D721Med (cell line): ENCODE measurements at places on chromosomes 3 and 15.
A peak's percentile ranks its signal among the peaks of the same experiment; 100 is the strongest.

GRCh38 chr3:67416703-67417102 lies 237.7 kb downstream of the SUCLG2 start:
- no peak for DNase-seq

GRCh38 chr15:70099967-70100473 lies 2.3 kb upstream of the TLE3 start:
- no peak for DNase-seq

GRCh38 chr3:9955067-9955502 lies 2.9 kb upstream of the PRRT3 start:
- DNase-seq = no peak

GRCh38 chr3:37571269-37571668 lies 290.4 kb upstream of the CTDSPL start:
- DNase-seq = no peak

GRCh38 chr3:60931452-60931851 lies 319.8 kb downstream of the FHIT start:
- no peak for DNase-seq

DNA sequence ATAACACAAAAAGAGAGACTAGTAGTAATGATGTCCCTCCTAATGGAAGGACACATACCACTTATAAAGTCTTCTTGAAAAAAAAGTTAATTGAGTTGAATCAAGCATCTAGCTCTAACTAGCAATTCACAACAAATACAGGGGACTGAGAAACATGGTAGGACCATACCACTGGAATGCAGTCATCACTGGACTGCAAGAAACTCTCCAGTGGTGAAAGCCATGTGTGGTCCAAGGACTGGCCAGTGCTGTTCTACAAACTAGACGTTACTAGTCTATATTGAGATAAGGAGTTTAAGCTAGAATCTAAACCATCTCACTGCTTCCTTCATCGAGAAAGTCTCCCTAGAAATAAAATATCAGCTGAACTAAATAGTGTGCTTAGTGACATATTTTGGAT lies 16.7 kb downstream of the FBN1 start:
- DNase-seq = no peak

DNA sequence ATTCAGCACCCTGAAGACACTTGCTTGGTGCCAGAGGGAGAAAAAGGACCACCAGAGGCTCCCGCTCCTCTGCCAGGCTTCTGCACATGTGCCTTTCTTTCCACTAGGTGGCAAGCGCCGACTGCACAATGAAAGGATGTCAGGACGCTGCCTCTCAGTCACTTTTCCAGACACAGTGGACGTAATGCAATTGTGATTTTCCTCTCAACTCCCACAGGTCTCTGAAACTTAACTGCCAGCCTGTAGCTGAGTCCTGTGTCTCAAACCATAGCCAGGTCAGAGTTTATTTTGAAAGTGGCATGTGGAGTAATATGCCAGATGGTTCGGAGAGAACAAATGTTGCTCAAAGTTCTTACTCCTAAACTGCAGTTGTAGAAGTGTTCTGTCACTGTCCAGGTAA lies 162.9 kb downstream of the ITPR1 start:
- peak; percentile 44 for DNase-seq

DNA sequence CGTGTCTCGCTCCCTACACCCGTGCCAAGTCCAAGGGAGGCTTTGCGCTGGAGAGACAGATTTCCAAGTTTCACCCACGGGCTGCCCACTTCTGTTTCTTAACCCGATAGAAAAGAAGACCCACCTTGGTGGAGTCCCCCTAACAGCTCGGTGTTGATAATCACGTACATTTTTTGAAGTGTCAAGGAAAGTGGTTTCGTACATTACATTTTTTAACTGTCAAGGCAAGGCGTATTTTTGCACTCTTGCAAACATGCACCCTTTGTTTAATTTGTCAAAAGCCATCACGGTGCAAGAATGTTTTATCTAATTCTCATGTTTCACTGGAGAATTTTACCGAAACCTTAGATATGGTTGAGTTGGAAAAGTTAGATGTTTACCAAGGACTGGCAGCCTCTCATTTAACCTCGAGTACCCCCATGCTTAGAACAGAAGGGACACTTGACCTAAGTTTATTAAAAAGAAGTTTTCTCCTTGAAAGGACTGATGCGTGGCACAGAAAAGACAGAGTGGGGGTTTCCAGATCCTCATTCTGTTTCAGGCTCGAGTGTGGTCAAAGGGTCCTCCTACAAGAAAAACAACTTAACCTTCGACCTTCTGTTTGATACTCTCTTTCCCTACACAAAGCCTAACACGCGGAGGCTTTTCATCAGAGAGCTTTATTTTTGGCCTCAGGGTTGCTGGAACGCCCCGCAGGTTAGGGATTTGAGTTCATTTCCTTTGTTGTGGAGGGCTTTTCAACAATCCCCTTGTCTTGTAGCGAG lies 882 bp downstream of the GXYLT2 start:
- DNase-seq = no peak

DNA sequence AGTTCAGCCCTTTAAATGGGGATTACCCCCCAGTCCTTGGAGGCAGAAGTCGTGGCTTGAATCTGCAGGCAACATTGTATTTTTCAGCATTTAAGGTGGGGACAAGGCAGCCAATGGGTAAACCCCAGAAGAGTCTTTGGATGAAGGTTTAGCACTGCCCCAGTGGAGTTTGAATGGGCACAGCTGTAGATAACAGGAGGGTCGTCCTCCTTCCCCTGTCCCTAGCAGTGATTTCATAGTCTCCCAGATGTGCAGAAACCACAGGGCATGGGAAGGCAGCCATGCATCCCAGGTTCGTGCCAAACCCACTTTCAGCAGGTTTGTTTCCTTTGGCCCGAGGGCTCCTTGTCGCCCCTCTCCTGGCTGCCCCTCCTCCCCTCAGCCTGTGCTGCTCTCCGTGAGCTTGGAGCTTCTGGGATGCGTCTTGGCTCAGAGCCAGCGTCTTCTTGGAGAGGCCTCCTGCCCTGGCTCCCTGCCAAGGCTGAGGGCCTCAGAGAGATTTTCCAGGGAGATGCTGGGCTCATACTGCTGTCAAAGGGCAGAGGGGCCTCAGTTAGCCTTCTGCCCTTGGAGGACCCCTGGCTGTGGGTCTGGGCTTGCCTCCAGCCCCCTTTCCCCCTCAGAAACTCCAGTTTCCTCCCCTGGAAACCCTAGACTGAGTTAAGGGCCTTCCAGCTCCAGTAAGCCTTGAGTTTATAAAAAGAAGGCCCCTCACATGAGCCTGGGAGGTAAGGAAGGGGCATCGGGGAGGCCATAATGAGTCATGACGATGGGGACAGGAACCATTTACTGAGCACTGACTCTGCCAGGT lies 48.9 kb upstream of the POLG start:
- DNase-seq = no peak

- no peak for DNase-seq
Measured at GRCh38 chr15:98876451-98877369, 130.9 kb downstream of the PGPEP1L start.

DNA sequence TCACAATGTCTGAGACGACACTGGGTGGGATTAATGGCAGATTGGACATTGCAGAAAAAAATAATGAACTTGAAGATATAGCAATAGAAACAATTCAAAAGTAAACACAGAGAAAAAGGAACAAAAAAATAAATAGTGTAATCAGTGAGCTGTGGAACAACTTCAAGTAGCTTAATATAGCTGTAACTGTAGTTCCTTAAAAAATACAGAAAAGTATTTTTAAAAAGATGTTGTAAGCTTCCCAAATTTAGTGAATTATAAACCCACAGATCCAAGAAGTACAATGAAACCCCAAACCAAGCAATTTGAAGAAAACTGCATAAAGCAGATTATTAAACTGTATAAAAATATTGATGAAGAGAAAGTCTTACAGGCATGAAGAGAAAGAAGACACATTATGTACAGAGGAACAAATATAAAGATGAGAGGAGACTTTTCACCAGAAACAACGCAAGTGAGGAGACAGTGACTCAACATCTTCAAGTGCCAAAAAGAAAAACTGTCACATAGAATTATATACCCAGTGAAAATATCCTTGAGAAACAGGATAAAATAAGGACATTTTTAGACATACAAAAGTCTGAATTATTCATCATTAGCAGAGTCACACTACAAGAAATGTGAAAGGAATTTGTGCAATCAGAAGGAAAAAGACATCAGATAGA lies 176.4 kb downstream of the NFKBIZ start:
- DNase-seq = no peak
